Renal cortical epithelial cell (primary cell): ENCODE measurements at places on chromosomes 7 and 10.

DNA sequence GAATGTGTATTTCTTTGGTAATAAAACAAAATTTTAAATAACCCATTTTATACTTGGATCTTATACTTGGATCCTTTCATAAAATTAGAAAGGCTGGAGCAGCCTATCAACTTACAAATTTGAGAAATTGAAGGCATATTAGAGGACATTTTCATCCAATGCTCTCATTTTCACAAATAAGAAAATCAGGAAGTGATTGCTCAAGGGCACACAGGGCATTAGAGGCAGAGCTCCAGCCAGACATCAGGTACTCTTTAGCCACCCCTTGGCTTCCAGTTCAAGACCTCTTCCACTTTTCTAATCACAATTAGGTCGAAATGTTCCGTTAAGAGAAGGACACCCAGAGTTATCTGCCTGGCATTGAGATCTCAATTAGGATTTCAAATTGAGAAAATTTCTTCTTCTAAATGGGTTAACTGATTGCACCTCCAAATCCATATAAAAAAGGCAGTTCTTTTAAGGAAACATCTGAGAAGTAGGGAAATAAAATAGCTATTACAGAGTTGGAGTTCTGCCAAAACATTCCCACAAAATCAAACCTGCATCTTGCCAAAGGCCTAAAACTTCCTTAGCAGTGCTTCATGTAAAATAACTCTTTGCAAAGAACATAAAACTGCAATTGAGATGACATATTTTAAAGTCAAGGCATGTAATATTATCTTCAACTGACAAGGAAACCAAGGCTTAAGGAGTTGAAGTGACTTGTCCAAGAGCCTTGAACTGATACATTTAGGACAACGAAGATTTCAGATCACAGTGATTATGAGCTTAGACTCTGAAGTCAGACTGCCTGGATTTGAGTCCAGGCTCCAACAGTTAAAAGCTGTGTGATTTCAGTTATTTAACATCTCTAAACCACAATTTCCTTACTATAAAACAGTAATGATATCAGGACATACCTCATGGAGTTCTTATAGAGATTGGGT, 2.4 kb downstream of the ACTA2 start:
- peak; percentile 19 for DNase-seq

DNA sequence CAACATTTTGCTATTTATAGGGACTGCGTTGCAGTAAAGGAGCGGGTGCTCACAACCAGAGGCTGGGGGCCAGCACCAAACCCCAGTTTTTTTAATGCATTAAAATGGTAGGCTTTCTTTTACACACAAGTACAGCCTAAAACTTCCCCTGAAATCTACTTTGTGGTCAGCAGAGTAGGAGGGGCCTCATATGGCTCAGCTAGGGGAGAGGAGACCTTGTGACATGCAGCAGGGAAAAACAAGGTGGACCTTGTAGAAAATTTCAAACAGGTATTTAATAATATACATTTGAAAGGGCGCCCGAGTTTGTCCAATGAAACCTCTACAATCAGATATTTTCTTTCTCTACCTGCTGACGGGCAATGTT, 1.4 kb downstream of the CCDC136 start:
- no peak for DNase-seq

DNA sequence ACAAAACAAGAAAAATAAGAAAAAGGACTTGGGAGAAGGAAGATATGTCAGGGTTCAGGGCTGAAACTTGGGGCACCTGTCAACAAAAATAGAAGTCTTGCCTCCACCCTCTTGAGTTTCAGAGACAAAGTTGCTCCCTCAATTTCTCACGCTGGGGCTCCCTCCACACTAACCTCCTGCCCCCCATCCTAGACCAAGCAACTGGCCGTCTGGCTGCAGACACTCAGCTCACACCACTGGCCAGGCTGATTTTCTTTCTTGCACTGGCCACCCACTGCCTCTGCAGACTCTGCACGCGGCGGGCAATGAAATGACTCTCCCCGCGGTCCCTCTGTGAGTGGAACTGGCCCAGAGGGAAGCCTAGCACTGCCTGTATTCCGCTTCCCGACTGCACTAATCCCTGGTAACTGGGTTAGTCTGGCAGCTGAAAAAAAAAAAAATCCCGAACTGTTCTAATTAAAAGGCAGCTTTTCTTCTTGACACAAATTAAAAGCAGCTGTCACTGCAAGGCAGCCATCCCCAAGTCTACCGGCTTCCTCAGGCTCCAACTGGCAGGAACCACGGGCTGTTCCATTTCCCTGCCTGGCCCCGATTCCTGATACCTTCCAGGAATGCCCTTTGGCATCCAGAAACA, 83.5 kb downstream of the SPDYE5 start:
- no peak for DNase-seq

DNA sequence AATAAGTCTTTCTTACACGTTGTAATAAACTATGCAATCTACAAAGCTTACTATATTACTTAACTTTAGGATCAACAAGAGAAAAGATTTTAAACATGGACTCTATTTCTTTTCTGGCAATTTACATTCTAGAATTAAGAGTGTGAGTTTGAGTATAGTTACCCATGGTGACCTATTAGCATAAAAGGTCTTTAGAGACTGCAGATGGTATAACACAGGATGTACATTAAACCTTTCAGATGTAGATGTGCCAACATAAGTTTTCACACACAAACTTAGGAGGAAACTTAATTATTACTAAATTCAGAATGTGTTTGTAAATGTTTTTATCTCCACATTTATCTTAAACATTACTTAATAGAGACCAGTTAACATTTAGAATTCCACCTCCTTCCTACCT, 54.1 kb downstream of the KCND2 start:
- no peak for DNase-seq

GRCh38 chr7:115844857-115845256, 185.7 kb downstream of the TFEC start:
- DNase-seq: no peak

DNA sequence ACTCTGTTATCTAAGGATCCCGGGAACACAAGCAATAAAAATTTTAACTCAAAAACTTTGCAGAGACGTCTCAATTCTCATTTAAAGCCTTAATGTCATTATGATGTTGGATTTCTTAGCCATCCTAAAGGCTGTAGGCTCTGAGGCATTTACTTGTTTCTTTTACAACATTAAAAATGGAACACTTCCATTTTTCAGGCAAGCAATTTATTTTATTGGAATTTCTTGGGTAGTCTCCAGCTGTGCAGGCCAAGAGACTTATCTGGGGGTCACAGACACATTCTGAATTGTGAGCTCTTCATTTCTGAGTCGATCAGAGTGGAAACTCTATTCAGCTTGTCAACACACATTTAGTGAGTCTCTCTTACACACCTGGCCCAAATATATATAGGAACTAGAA, 48.0 kb upstream of the KIF5B start:
- no peak for DNase-seq

DNA sequence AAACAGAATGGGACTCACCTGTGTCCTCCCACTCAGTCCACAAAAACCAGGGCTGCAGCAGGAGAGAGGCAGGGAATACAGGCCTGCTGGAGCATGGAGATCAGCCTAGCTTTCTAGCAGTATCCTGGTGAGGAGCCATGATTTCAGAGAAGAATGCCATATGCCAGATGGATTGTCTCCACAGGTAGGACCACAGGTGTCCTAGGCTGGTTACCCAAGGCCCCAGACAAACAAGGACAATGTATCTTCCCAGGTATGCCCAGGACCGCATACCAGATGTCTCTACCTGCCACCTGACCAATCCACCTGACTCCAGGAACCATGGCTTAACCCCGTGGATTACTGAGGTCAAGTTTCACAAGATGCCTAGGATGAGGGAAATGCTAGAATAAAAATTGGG, 295.4 kb upstream of the NPSR1 start:
- DNase-seq: no peak

GRCh38 chr7:54864663-54865062, 105.7 kb upstream of the SEC61G start:
- DNase-seq: no peak

GRCh38 chr7:134542195-134542771, 6.6 kb upstream of the AKR1B15 start:
- DNase-seq: no peak

DNA sequence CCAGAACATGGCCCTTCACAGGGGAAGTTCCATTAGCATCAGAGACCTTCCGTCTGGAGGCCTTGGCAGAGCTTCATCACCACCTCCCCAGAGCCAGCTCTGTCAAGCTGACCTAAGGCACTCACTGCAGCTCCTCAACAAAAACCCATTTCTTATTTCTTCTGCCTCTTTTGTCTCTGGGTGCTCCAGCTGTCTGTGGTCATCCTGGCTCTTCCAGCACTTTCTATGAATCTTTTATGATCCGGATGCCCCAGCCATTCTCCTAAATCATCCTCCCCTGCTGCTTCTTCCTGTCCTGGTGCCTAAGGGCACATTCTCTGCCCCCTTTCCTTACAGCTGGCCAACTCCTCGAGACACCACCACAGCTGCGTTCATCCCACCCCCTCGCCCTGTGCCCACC, 171.7 kb upstream of the INSYN2A start:
- DNase-seq: no peak

DNA sequence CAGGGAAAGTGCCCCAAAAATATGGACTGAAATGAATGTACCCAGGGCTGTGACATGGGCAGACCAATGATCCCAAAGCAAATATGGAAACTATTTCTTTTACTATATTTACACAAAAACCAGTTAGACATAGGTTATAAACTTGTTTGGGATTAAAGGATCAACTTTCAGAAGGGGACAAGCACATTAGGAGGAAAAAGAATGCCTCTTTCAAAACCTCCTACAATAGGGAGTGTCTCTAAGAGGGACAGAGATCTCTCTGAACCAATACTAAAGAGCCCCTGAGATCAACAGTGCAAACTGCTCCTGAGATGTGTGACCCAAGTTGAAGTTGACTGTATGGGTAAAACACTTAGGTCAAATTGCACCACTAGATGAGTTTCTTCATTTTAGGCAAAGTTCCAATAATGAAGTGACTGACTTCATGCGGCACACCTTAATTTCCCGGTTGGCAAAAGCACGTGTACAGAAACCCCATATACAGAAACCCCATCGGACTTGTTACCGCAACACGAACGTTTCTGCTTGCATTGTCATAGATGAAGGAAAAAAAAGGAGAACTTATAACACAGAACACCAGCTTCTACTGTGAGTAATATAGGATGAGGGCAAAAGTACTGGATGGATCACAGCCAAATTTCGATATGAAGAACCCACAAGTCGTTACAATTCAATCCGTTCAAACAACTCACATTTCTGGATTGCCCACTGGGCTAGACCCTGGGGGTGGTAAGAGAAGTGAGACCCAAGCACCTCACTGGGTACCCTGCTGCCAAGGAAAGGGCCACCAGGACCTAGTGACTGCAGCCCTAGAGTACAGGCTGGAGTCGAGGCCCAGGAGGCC, 4.3 kb downstream of the SVIL start:
- DNase-seq: no peak

GRCh38 chr7:76303202-76304147, 1.0 kb downstream of the HSPB1 start:
- DNase-seq: peak; percentile 89

GRCh38 chr7:159026271-159027055, 118.2 kb downstream of the VIPR2 start:
- DNase-seq: no peak

DNA sequence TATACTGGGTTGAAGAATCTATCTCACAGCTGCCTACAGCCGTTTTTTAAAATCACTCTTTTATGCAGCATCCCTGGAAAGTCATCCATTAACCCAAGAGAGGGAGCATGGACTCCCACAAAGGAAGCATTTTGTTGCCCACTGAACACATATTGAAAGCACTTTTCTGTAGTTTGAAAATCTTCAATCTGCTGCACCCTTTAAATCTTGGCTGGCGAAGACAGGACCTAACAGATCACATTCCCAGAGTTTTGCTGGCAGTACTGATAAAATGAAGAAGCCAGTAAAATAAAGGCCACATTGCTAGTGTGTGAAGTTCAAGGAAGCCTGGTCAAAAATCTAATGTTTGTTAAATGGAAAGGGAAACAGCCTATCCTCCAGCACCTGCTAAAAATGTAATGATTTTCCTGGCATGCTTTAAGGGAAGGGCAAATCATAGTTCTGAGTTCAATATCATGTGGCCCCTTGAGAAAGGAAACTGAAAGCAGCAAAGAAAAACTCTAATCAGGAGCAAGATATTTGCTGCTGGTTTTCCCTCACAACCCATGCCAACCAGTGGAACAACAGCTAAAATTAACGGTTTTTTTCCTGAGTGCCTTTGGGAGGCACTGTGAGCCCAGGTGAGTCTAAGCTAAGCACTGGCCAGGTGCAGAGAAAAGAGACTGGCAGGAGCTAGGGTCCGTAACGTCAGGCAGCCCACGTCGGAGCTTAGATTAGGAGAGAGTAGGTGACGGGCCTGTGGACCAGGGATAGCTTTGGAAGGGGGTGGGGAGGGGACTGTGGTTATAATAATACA, 97.9 kb upstream of the PALS2 start:
- DNase-seq: peak; percentile 24

DNA sequence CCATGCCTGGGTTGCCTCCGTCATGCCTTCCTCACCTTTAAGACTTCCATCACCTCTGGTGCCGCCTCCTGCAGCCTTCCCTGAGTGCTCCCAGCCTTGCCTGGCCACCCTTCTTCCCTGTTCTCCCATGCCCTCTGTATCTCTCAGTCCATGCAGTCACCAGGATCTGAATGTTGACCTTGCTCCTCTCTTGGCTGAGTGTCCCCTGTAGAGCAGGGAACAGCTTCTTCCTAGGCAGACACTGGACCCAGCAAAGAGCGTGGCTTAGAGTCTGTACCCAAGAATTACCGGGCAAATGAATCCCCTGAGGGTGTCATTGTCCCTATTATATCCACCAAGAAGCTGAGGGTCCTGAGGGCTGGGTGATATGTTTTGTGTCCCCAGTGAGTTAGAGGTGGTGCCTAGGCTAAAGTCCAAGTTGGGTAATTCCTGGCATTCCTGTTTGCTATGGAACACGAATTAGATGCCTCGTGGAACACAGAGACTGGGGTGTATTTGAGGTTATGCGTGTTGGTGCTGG, 505.6 kb downstream of the RPS24 start:
- no peak for DNase-seq

DNA sequence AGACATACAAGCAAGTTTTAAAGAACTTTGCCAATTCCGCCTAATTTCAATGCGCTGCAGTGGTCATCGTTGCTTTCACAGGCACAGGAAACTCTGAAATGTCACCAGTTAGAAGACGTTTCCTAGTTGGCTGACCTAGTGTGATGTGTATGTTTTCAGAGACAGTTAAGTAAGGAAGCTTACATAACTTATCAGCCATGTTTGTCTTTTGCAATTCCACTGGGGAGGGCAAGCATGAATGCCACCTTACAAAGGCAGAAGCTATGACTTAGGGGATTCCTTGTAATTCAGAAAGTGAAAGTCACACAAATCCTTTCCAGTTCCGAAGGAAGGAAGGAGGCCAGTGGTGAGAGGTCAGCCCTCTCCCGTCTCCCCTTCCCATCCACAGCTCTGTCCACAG, 15.0 kb upstream of the NPS start:
- DNase-seq: no peak

GRCh38 chr10:76651154-76651553, 986.5 kb downstream of the KCNMA1 start:
- DNase-seq: no peak
